ENCODE measurements at places on chromosomes 13 and 19. TPM values are rescaled to one million over a fixed set of nuclear protein-coding genes. Genes with fewer than 3 reads are reported as not detected.

Gene CATSPERD
- not detected for total RNA-seq

Gene MARCHF2
- 20.6 TPM for total RNA-seq

GRCh38 chr19:48833977-48834376 lies 2.3 kb downstream of the HSD17B14 start:
- no peak for DNase-seq

- no peak for DNase-seq
These were observed 108.4 kb upstream of the NBEA start for GRCh38 chr13:34833562-34834182.

DNA sequence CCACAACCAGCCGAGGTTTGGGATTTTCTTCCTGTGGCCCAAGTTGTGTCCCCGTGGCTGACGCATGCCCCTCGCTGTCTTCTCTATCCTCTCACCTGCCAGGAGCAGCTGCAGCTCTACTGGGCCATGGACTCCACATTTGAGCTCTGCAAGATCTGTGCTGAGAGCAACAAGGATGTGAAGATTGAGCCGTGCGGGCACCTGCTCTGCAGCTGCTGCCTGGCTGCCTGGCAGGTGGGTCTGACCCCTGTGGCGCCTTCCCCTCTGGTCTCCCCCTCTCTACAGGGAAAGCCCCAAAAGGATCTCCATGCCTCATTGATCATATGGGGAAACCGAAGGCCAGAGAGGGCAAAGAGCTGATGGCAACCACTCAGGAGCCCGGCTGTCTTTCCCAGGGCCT lies 14.6 kb downstream of the CBLC start:
- DNase-seq, result no peak

All from activated CD4-positive, alpha-beta memory T cell treated with anti-CD3 and anti-CD28 coated beads, Interleukin-2, amount 10 ng/mL, durations not matched to agents 7 days and 5 days (primary cell).